ENCODE measurements at places on chromosomes 16 and 17.

- no peak for DNase-seq
These were observed 395.0 kb downstream of the SNX29 start for GRCh38 chr16:12371497-12371896.

DNA sequence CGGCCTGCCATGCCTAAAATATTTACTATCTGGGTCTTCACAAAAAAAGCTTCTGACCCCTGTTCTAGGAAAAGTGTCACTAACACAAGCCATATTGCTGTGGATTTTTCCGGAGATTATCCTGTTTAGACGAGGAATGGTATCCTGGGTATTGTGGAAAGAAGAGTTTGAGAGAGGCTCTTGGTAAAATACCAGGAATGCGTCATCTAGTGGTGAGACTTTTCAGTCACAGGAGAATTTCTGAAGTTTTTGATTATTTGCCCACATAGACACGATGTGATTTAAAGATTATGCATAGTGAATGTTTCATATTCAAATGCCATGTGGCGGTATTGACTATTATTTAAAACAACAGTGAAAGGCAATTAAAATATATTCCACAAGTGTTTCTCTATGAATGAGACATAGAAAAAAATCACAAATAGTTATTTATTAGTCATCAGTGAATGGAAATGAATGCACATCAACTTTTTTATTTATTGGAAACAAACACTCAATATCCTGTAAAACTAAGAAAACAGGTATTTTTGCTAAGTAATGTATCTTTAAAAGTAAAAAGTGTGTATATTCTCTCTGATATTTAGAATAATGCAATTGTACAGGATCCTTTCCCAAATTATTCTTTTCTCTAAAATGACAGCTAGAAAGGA lies 7.8 kb downstream of the KRT28 start:
- DNase-seq = peak; percentile 52

DNA sequence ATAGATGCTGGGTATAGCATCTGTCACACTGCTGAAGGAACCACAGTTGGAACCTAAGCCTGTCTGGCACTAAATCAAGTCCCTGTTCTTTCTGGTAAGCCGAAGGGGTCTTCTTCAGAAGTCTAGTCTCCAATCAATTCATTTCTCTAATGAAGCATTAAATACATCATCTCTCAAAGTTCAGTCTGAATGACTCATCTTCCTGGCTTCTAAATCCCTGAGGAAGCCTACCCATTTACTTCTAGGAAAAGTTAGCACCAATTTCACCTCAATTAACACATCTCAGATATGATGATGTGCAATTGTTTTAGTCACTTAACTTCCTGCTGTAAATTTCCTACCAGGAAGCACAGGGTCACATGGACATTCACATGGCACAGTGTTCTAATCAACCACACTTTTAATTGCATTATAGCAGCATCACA lies 49.9 kb downstream of the TEX14 start:
- no peak for DNase-seq

DNA sequence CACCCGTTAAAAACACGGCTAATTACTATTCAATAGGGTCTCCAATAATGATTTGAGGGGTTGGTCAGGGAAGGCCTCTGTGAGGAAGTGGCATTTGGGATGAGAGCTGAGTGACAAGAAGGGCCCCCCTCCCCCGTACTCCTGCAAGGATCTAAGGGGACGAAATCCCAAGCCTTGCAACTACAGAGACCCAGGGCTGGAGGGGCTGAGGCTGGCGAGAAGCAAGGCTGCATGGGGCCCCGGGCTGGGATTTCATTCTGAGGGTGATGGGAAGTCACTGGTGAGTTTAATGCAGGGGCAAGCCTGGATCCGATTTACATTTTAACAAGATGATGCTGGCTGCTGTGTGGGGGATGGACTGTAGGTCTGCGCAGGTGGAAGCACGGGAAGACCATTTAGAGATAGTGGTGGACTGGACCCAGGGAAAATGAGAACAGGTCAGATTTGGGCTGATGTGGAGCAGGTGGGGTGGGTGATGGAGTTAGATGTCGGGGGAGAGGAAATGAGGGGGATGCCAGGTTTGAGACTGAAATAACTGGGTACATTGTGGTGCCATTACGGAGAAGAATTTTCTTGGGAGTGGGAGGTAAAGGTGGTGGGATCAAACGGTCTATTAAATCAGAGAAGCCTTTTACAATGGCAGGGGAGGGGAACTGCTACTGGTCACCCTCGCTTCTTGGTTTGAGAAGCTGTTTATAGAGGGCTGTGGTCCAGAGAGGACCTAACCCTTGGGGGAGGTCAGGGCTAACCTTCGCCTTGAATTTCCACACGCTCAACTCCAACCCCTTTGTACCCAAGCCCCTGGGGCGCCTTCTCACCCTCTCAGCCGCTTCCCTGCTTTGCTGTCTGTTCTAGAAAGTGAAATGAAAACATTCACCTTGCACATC lies 932 bp upstream of the MYBBP1A start:
- DNase-seq = no peak

DNA sequence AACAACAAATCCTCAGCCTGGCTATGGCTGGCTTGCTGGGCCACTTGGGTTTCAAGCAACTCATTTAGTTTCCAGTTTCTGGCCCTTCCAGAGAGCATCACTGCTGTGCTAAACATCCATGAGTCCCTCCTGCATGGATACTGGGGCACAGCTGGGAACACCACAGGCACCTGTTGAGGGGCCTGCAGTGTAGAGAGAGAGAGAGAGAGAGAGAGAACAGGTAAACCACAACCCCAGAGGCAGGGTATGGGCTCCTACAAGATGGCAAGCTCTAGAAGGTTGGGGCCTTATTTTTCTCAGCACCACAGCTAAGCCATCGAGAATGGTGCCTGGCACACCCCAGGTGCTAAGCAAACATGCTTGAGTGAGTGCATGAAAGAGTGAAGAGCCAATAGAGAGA lies 120.3 kb downstream of the RBFOX3 start:
- DNase-seq = no peak

- peak; percentile 80 for DNase-seq
These were observed at the start of gene CENPT for GRCh38 chr16:67847064-67847861. Gene CENPT (minus strand): TSS chr16:67847693. CDS start chr16:67833859, 13,834 bp downstream.

DNA sequence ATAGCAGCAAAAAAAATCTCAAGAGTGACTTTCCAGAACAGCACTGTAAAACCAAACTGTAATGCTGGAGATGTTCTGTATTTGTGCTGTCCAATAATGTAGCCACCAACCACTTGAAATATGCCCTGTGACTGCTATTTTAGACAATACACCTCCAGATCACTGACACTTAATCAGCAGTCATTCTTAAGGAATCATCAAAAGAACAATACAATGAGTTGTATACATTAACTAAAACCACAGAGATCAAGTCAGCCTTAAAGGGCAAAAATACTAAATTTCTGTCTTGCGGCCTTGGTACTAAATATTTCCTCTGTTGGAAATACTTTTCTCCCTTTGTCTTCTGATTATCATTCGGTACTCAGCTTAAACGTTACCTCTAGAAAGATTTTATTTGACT lies 33.6 kb upstream of the ANKFY1 start:
- DNase-seq = no peak

All from EL (cell line).